AG04449 (cell line): ENCODE measurements at places on chromosomes 5 and 9.

DNA sequence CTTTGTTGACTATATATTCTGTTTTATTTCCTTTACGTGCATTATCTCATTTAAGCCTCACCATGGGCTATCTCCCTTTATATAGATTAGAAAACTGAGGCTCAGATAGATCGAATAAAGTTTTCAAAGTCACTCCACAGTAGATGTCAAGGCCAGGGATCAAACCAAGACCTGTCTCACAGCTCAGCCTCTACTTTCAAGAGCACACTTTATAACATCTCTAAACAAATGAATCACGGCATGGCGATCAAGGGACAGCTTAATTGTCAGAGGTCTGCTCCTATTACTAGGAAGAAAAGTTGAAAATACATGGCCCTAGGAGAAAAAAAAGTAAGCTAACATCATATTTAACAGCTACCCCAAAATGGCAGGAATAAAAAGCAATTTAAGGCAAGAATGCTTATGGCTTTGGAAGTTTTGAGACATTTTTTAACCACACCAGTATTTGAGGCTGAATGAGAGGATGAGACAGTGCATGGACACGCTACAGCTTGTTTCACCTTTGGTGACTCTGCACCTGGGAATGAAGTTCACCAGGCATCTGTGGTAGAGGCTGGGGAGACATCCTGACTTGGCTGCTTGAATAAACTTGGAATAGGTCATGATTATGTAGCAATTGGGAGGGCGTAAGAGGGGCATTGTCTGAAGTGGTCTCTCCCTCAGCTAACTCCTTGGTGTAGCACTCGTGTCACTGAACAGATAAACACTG, 486.8 kb upstream of the WWC1 start:
- no peak for DNase-seq

- DNase-seq: no peak
Observed at GRCh38 chr5:15737871-15738664, 238.1 kb downstream of the FBXL7 start.

DNA sequence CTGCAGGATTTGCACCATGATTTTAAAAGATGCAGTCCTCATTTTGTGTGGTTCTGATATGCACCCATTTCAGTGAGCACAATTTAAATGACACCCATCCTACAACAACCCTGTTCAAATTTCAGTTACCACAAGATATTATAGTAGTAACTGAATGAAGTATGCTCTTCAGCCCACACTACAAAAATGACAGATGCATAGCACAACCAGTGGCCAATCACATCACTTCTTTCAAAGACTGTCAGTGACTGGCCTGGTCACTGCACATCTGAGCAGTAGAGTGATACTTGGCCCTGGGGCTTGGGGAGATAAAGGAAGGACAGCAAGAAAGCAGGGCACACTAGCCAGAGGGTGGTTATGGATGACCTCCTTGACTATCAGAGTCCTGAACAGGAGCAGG, 19.8 kb upstream of the IFNK start:
- no peak for DNase-seq

DNA sequence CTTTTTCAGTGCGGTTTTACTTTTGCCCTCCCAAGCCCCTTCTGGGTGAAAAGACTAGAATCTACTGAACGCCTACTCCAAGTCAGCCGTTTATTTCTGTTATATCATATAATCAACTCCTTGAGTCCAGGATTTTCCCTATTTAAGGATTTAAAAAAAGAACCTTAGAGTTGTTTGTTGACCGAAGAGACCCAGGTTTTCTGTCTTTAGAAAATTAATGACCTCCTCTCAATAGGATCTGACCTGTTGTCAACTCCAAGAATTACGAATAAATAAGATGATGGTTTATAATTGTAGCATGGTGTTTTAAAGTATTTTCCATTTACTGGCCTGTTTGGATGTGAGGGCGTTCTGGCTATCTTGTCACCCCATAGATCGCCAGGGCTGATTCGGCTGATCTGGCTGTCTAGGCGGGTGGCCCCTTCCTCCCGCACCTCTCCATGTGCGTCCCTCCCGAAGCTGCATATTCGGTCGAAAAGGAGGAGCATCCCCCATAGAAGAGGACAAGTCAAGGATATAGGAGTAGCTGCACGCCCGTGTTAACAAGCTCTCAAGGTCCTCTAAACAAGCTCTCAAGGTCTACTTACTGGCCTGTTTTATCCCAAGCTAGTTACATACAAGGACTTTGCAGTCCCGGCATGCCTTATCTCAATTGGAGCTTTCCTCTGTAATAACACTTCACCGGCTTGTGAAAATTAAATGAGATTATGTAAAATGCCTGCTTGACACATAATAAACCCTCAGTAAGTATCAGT, 1.1 kb upstream of the UBAP2 start:
- DNase-seq: no peak
